HS-5 (cell line): ENCODE measurements at places on chromosomes 7 and 10.

DNA sequence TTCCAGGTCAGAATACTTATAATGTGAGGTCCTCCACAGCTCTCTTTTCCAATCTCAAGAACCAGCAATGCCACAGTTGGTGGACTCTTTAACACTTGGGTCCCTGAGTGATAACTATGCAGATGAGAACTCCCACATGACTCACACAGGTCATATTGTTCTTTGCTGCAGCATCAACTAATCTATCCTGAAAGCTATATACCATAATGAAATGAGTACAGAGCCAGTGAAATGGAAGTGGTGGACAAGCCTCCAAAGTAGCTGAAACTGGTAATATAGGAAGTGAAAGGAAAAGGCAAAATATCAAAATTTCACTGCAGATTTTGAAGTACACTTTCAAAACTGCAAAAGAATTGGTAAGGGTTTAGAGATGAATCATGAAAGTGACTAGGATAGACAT is 45.6 kb downstream of the SORCS1 start:
- no peak for DNase-seq

GRCh38 chr10:120423431-120424197 is 33.4 kb upstream of the PLPP4 start:
- no peak for DNase-seq

DNA sequence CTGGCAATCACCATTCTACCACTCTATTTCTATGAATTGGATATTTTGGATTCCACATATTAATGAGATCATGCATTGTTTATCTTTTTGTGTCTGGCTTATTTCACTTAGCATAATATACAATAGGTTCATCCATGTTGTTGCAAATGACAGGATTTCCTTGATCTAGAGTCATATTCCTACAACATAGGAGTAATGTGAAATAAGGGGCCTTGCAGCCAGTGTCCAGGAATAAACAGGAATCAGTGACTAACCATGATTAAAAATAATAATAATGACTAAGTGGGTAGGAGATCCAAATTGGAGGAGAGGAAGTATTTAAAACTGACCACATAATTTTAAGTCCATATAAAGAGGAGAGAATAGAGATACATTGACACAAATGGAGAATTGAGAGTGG is 49.9 kb downstream of the SCIN start:
- no peak for DNase-seq

GRCh38 chr7:91789086-91789485 is 91.4 kb downstream of the MTERF1 start:
- DNase-seq, result no peak

- DNase-seq, result no peak
Observed at GRCh38 chr10:101901340-101901739, 57.7 kb upstream of the KCNIP2 start.

GRCh38 chr7:155331396-155331795 is 33.7 kb downstream of the INSIG1 start:
- DNase-seq, result no peak

GRCh38 chr10:99631496-99631895 is 11.3 kb upstream of the SLC25A28 start:
- DNase-seq, result no peak

DNA sequence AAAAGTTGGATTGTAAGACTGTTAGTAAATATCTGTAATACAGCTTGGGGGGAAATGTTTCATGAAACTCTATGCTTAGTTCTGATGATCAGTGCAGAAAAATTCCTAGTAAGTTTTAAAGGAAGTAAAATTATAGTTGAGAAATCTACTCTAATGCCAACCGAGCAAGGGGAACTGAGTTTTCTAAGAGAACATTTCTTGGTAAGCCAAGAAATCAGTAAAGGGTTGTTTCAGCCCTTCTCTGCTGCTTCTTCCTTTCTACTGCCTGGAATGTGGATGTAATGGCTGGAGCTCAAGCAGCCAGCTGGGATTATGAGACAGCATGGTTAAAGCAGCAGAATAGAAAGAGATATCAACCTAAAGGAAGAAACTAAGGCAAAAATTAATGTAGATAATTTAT is 15.9 kb upstream of the AKR1B1 start:
- no peak for DNase-seq

GRCh38 chr10:127417031-127417430 is 132.1 kb upstream of the NPS start:
- DNase-seq, result no peak

DNA sequence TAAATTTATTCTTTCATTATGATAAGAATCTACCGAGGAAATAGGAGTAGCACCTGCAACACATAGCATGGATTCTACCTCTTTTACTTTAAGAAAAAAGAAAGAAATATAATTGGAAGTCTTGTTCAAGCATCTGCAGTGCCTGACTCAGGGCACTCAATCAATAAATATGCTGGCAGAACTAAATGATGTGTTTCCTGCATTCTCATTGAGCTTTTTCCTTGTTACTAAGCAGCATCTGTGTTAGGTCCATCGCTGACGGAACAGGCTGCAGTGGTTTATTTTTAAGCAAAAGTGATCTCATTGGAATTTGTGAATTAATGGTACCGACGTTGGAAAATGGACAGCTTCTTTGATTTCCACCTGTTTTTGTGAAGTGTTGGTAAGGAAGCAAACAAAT is 417.5 kb downstream of the DPP6 start:
- DNase-seq, result no peak

GRCh38 chr7:148050492-148051158 is 539.9 kb upstream of the C7orf33 start:
- no peak for DNase-seq

DNA sequence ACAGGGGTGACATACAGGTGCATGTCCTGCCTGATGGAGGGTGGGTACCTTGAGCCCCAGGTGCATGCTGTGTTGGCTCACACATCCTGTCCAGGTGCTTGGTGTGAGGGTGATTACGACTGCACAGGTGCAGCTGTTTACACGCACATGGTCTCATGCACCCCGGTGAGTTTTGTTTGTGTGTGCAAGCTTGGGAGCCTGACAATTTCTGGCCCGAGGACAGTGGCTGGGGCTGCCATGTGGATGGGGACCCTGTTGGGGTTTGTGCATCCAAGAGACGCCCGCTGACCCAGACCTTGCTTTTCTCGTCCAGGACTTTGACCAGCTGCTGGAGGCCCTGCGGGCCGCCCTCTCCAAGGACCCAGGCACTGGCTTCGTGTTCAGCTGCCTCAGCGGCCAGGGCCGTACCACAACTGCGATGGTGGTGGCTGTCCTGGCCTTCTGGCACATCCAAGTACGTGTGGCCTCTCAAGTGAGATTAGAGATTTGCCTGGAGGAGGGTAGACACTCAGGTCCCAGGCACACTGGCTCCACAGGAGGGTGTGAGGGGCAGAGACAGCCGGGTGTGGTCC is 61.7 kb downstream of the PRF1 start:
- no peak for DNase-seq

DNA sequence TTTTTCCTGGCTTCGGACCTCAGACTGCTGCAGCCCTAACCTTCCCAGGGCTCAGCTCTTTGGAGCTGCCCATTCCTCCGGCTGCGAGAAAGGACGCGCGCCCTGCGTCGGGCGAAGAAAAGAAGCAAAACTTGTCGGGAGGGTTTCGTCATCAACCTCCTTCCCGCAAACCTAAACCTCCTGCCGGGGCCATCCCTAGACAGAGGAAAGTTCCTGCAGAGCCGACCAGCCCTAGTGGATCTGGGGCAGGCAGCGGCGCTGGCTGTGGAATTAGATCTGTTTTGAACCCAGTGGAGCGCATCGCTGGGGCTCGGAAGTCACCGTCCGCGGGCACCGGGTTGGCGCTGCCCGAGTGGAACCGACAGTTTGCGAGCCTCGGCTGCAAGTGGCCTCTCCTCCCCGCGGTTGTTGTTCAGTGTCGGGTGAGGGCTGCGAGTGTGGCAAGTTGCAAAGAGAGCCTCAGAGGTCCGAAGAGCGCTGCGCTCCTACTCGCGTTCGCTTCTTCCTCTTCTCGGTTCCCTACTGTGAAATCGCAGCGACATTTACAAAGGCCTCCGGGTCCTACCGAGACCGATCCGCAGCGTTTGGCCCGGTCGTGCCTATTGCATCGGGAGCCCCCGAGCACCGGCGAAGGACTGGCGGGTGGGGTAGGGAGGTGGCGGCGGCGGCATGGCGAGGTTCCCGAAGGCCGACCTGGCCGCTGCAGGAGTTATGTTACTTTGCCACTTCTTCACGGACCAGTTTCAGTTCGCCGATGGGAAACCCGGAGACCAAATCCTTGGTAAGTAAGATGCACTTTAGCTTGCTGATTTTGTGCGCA is at the start of gene PLXDC2:
PLXDC2 (plus strand) TSS at position 22 of the 820 bp plus-strand sequence.
- DNase-seq, result no peak

DNA sequence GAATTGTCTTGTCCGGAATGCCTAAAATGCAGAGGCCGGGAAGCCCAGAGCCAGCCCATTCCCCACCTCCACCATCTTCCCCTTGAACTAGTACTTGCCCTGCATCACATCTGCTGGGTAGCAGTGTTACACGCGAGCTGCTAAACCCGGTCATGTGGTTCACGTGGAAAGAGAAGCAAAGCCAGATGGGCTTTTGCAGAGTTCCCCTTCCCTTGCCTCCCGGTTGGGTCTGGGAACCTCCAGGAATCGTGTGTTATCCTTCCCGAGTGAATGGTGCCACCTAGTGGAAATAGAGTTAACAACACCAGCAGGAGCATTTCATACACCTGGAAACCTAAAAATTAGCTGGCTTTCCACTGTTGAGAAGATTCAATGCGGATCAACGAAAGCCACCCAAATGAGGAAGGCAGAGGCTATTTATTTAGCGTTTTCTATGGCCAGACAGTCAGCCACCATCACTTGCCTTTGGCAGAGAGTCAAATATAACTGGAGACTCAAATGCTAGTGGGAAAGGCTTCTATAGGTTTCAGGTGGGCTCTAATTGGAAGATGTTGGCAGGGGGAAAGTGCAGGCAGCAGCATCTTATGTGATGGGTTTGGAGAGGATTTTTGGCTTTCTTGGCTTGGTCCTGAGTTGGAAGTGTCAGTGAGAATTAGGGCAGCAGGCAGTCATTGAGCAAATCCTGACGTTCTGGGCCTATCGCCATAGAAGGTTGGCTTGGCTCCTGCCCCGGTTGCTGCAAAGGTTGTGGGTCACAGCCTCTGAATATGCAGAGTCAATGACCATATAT is 12.9 kb upstream of the DENND2A start:
- no peak for DNase-seq

GRCh38 chr10:125816548-125816947 is 6.5 kb downstream of the UROS start:
- no peak for DNase-seq

DNA sequence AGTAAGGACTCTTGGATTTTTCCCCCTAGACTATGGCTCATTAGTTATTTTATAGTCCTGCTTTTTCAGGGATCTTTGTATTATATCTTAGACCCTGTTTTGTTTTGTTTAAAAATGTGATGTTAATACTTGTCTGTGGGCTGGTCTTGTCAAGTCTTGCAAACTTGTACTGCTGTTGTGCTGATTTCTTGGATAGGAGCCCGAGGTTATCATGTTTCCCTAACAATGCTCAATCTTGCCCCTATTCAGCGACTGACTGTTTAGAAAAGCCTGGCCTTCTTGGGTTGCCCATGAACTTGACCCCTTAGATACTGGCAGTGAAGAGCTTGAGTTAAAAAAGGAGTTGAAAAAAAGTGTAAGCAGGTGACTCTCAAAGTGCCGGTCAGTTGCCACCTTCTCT is 115.7 kb downstream of the KIAA1217 start:
- no peak for DNase-seq

GRCh38 chr10:113226399-113226798 is 276.4 kb downstream of the TCF7L2 start:
- no peak for DNase-seq

- no peak for DNase-seq
Observed at GRCh38 chr7:77439572-77439971, 23.4 kb upstream of the GSAP start.

DNA sequence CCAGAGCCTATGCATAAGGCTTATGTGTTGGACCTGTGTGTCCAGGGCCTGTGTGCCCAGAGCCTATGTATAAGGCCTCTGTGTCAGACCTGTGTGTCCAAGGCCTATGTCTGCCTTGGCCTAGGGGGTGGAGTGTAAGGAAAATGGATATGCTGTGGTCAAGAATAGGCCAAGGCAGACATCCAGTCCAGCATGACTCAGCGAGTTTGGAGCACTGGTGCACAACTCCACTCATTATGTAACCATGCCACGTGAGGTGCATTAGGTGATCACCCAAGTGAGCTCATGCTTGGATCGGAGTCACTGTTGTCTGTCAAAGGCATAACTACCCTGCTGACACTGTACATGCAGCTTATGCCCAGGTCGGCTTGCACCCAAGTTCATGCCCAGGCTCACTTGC is 238.9 kb downstream of the CACNA2D1 start:
- peak; percentile 32 for DNase-seq

GRCh38 chr7:94393246-94394108 is 1.2 kb upstream of the COL1A2 start:
- no peak for DNase-seq

DNA sequence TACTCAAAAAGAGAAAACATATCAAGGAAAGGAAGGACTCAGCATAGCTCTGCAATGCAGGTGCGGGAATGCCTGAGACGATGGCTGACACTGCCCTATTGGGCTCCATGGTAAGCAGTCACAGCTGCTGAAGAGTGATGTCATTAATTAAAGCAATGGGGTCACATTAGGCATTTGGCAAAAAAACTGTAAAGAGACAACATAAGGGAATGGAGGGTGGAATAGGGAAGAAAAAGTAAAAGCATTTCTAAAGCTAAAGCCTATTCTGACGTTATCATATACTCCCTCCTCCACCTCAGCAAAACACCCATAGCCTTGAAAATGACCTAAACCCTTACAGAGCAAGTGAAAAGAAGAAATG is 38.5 kb upstream of the SPOCK2 start:
- DNase-seq, result no peak

- DNase-seq, result no peak
Observed at GRCh38 chr7:157278791-157279724, 57.7 kb upstream of the DNAJB6 start.

- DNase-seq, result no peak
Observed at GRCh38 chr10:85961073-85961472, 405.5 kb downstream of the GRID1 start.

GRCh38 chr7:38703093-38703492 is 71.9 kb upstream of the AMPH start:
- DNase-seq, result no peak

- no peak for DNase-seq
Observed at GRCh38 chr10:4776234-4776638, 49.8 kb upstream of the AKR1E2 start.

GRCh38 chr10:122662231-122662630 is 37.4 kb downstream of the C10orf120 start:
- no peak for DNase-seq

DNA sequence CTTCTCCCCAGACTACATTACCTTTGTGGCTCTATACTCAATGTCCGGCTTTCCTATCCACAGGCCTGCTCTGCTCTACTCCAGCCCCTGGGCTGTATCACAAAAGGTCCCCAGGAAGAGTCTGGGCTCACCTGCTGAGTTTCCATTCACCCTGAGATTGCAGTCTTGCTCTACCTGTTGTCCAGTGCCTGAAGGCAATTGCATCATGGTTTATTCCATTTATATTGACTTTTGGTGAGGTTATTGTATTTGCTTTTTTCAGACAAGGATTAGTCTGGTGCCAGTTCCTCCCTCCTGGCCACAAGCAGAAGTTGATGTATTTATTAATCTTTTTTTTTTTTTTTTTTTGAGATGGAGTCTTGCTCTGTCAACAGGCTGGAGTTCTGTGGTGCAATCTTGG is 273.1 kb downstream of the XPNPEP1 start:
- DNase-seq, result no peak
